ENCODE measurements at places on chromosomes 1 and 21.
A peak's percentile ranks its signal among the peaks of the same experiment; 100 is the strongest.

- peak; percentile 36 for DNase-seq
Measured at GRCh38 chr1:109089242-109090015, 1.1 kb upstream of the TMEM167B start.

DNA sequence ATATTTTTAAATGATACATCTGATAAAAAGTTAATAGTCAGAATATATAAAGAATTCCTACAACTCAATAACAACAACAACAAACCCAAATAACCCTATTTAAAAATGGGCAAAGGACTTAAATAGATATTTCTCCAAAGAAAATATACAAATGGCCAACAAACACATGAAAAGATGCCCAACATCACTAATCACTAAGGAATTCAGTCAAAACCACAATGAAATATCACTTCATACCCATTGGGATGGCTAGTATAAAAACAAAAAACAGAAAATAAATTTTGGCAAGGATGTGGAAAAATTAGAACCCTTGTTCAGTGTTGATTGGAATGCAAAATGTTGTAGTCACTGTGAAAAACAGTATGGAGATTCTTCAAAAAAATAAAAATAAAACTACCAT is 184.8 kb upstream of the RAB4A start:
- no peak for DNase-seq

DNA sequence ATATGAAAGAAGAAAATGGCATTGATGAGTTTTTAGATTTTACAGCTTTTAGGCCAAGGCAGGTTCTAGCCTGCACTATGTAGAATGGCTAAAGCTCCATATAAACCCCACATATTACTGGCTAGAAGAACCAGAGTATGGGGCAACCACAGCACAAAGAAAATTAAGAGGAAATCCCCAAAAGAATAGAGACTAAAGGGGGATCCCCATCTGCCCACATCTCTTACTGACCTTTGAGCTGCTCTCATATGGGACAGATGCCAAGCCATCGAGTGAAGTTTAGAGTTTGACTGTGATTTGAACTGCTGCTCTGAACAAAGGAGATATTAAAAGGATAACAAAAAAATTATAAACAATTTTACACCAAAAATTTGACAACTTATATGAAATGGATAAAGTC is 102.2 kb upstream of the HAO2 start:
- DNase-seq, result peak; percentile 6

- no peak for DNase-seq
Measured at GRCh38 chr1:30698401-30698981, 24.9 kb downstream of the MATN1 start.

DNA sequence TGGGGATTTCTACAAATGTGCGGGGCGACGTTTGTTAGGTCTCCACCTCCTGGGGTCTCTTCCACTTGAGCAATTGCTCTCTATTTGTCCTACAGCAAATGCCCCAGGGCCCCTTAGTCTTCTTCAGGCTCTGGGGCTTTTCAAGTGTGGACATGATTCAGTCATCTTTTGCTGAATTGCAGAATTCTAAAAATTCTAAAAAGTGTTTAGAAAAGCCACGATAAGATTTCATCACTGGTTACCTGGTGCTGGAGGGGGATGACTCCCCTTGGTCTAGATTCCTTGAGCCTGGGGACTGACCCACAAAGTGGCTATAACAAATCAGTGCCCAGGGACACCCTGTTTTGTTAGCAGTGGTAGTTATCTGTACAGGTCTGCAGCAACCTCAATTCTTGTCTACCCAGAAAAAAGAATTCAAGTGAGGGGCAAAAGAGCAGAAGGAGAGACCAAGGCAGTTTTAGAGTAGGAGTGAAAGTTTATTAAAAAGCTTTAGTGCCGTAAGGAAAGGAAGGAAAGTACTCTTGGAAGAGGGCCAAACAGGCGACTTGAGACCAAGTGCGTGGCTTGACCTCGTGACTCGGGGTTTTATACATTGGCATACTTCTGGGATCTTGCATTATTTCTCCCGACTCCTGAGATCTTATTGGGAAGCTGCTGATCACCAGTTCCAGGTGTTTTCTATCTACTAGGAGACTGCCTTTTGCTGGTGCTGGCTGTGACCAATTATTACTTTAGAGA is 25.2 kb downstream of the PROK1 start:
- no peak for DNase-seq

DNA sequence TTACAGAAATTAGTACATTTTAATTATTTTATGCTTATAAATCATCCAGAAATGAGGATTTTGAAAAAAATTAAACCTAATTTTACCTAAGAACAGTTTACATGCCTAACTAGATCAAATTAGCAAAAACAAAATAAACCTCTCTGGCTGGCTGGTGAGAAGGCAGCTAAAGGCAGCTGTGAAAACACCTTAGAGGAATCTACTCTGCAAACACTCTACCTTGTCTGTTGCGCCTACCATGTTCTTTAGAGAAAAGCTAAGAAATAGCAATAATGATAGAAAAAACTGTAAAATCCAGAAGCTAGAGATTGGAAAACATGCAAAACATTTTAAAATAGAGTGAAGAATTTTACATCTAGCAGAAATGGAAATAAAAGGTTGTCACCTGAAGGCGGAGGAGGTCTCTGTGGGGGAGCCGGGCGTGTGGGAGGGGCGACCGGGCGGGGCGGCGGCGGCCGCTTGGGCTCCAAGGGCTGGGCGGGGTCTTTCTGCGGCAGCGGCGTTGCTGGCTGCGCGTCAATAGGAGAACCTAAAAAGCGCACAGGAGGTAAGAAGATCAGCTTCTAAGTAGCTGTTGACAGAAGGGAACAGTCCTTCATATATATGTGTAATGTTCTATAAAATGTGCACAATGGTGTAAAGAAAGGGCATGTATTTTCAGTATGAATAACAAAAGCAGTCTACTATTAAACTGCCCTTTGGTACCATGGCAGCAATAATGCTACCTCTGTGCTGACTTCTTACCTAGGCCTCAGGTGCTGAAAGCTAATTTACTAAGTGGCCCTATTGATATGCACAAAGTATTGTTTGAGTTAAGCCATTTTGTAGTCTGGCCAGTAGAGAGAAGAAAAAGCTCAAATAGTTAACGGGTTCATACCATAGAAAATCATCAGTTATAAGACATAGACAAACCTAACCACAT is 33.3 kb upstream of the CFAP298 start:
- no peak for DNase-seq

DNA sequence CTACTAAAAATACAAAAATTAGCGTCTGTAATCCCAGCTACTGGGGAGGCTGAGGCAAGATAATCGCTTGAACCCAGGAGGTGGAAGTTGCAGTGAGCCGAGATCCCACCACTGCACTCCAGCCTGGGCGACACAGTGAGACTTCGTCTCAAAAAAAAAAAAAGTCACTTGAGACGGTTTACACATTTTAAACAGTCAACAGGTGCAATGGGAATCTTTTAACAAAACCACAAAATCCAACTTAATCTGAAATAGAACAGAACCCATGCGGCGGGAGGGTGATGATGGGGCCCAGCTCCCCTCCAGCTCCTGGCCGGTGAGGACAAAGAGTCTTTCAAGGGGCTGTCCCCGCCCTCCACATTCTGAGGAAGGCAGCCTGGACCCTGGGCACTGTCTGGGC is 48.3 kb downstream of the TP73 start:
- DNase-seq, result no peak

- DNase-seq, result no peak
Measured at GRCh38 chr21:23402929-23403520, 2204.3 kb downstream of the MRPL39 start.

- no peak for DNase-seq
Measured at GRCh38 chr1:235366286-235366685, 941 bp upstream of the TBCE start.

DNA sequence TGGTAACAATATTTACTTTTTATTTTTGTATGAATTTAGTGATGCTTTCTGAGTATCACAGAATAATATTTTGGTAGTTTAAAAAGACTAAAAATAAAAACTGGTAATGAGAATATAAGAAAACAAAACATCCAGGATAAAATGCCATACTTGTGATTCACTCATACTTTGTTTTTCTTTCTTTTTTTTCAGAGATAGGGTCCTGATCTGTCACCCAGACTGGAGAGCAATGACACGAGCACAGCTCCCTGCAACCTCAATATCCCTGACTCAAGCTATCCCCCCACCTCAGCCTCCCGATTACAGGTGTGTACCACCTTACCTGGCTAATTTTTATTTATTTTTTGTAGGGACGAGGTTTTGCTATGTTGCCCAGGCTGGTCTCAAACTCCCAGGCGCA is 64.2 kb upstream of the ADAM30 start:
- no peak for DNase-seq

GRCh38 chr1:30707412-30708360 is 15.7 kb downstream of the MATN1 start:
- peak; percentile 63 for DNase-seq

DNA sequence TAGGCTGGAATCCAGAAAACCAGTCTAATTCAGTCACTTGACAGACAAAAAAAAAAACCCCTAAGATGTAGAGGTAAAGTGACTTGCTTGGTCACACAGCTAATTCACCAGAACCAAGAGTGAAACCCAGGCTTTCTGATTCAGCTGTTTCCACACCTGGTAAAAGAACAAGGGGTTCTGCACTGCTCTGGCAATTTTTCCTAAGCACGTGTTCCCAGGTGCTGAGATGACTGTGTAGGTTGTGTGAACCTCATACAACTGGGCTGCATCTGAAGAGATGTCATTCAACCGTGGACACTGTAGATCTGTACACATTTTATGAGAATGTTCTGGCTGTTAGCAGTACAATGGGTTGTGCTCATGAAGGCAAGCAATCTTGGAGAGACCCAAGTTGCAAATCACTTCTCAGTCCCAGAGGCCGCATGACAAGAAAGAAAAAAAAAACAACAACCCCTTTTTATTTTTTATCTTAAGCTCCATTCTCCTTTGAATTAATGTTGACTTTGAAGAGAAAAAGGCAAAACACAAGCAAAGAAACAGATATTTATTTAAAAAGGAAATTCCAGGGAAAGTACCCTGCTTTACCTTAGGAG is 95.4 kb downstream of the INTS7 start:
- DNase-seq, result no peak

- no peak for DNase-seq
Measured at GRCh38 chr1:23446661-23447310, 22.2 kb upstream of the TCEA3 start.

- no peak for DNase-seq
Measured at GRCh38 chr1:198902655-198903054, 263.8 kb downstream of the PTPRC start.

DNA sequence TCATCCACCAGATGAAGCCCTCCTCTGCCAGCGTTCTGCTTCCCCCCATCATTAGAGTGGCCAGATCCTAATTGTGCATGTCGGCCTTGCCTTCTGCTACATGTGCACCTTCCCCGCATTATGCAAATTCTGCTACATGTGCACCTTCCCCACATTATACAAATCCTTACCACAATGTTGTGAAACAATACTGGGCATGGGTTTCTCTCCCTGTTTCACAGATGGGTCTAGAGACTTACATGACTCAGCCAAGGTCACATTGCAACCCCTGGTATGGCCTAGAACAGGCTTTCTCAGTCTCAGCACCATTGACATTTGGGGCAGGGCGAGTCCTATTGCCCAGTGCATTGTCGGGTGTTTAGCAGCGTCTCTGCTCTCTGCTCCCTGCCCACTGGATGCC is 1.0 kb upstream of the CELA2A start:
- no peak for DNase-seq

- no peak for DNase-seq
Measured at GRCh38 chr1:115237023-115237422, 101.0 kb downstream of the NGF start.

DNA sequence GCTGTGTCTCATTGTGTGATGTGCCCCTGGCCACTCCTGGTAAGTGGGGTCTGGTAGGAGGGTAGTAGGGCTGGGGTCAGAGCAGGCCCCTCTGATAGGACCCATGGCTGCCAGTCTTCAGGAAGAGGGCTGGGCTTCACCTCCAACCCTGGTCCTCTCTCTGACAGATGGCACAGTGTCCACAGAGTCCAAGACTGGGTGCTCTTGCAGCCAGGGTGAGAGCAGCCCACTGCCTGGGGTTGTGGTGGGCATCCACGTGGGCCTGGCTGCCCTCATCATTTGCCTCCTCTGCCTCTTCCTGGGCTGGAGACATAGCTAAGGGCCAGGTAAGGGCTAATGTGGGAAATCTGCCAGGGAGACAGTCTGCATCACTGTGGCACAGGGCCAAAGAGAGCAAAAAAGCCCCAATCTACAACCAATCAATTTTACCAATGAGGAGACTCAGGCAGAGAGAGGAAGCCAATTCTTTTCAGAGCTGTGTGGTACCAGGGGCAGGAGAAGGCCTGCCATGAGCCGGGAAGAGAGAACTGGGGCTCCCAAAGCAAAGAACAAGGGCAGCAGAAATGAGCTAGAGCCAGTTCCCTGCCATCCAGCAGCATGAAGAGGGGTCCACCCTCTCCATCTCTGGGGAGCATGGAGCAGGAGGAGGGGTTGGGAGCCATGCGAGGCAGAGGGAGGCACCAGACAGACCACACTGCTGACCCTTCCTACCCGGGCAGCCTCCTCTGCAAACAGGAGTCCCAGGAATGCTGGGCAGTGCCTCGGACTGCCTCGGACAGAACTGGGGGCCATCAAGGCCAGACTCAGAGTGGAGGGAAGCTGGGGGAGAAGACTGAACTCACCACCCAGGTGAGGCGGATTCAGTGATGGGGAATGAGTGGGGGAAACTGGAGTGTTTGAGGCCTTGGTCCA is 26.8 kb downstream of the SLC27A3 start:
- no peak for DNase-seq
